ENCODE measurements at places on chromosomes 2 and 18.

DNA sequence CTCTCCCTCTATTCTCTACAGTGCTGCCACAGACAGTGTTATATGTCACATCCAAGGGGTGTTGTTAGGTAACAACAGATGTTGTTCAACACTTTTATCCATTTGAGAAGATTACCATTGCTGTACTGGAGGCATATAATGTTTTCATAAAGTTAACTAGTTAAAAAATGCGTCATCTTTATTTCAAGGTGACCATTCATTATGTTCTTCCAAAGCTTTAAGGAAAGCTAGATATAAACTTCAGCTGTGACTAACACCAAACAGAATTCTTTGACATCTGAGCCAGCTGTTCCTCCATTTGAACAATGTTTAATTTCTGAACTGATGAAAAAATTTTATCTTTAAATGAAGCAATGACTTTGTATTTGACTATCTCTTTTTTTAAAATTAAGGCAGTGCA lies 1099.6 kb upstream of the TMEFF2 start:
- no peak for DNase-seq

DNA sequence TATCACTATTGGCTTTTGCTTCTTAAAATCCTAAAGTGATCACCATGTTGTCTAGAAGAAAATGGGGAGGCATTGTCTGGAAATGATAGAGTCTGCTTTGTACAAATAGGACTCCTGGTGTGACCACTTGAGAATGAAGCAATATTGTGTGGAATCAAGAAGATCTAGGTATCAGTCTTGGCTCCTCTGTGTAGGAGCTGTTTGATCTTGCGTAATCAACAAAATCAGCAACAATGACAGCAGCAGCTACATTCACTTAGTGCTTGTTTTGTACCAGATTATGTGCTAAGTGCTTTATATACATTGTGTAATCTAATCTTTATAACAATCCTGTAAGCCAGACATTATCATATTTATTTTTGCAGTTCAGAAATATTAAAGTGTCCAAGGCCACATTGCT lies 17.8 kb downstream of the NCOA1 start:
- no peak for DNase-seq

- DNase-seq, result no peak
Measured at GRCh38 chr2:98347298-98348065, 1.2 kb downstream of the CNGA3 start.

- no peak for DNase-seq
Measured at GRCh38 chr2:169291517-169291916, 70.8 kb downstream of the LRP2 start.

DNA sequence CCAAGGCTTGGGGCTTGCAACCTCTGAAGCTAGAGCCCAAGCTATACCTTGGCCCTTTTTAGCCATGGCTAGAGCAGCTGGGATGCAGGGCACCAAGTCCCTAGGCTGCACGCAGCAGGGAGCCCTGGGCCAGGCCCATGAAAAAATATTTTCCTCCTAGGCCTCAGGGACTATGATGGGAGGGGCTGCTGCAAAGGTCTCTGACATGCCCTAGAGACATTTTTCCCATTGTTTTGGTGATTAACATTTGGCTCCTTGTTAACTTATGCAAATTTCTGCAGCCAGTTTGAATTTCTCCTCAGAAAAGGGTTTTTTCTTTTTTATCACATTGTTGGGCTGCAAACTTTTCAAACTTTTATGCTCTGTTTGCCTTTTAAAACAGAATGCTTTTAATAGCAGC lies 56.9 kb upstream of the LHCGR start:
- no peak for DNase-seq

GRCh38 chr18:9992300-9992972 lies 78.6 kb downstream of the VAPA start:
- DNase-seq, result no peak

DNA sequence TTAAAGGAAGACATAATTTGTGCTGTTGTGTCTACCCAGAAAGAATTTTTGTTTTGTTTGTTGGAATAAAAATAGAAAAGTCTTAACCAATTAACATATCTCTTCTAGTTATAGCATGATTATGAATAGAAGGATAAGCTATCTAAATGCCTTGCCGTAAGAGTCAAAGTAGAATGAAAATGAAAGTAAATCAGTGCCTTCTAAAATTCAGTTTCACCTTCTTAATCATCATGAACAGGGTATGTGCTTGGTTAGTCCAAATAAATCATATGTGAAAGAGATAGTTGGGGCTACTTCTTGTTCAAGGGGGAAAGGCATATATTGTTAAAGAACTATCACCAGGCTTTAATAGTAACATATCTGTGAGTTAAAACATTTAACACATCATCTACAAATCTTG lies 91.5 kb downstream of the GULP1 start:
- no peak for DNase-seq

GRCh38 chr2:85890522-85891176 lies 1.9 kb upstream of the ST3GAL5 start:
- DNase-seq, result no peak

GRCh38 chr2:161273038-161273760 lies 35.0 kb upstream of the PSMD14 start:
- no peak for DNase-seq

DNA sequence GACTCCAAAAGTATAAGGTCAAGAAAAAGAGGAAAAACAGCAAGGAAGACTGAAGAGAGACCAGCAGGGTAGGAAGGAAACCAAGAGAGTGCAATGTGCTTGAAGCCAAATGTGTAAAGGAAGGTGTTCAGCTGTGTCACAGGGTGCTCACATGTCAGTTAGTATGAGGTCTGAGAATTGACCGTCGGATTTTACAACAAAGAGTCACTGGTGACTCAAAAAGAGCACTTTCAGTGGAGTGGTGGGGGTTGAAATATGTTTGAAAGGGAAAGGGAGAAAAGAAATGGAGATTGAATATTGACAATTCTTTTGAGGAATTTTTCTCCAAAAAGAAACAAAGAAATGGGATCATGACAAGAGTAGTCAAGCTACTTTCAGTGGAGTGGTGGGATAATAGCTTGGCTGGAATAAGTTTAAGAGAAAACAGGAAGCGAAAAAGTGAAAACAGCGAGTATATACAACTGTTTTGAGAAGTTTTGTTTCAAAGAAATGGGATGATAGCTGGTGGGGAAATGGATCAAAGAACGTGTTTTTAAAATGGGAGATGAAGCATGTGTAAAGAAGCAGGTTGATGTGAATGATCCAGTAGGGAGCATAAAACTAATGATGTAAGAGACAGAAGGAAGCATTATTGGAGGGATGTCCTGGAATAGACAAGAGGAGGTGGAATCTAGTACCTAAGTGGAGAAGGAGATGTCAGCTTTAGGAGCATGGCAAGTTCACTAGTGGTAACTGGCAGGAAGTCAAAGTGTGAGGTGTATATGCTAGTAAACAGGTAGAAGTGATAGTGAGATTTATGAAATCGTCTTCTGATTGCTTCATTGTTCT lies 3.6 kb upstream of the TSPYL6 start:
- no peak for DNase-seq

- DNase-seq, result no peak
Measured at GRCh38 chr2:234493796-234494195, 3.1 kb downstream of the ARL4C start.

DNA sequence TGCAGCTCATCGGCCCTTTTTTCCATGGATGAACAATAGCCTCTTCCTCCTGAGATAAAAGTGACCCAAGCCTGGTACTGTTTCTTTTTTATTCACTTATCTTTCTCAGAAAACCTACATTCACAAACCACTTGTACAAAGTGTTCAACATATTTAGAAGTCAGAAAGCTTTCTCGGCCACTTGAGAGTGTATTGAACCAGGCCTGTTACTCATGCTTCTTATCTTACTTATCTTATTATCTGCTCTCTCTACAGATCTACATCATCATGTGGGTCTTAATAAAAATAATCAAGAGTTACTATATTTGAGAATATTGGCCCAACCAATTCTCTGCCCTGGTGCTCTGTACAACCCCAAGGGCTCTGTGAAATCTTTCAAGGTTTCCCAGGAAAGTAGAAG lies 242.1 kb downstream of the MREG start:
- DNase-seq, result no peak

DNA sequence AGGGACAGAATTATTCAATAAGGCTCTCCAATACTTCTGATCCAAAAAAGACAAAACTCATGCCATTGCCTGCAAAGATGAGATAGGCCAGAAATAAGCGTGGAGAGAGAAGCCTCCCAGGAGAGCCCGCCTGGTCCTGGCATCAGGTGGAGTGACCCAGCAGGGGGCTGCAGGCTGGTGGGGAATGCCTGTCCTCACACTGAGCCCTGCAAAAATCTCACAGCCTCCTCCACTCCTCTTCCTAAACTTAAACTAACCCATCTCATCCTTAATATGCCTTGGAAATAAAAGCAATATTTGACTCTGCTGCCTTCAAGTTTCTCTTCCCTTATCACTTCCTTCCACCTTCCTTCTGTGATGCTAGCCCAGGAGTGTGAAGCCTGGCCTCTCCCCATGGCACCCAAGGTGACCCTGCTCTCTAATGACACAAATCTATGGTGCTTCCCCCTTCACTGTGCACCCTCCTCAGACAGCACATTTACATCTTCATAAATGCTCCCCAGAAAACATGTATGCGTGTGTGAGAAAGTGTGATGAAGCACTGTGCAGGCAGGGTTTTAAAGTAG lies 218.4 kb downstream of the ANAPC1 start:
- DNase-seq, result no peak

DNA sequence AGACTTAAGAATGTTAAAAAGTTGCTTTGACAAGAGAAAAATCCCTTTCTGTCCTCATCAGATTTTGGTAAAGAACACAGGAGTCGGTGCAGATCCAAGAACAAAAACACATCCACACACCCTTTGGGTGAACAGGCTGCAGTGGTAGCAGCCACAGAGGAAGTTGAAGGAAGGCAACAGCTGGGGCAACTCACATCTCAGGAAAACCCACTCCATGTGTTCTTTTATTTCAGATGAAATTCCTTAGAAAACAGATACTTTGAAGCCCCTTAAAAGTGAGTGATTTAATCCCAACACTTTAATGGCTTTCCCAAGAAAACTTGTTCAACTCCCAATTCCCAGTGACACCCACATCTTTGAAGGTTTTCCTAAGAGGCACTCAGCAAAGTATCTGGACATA lies 271.3 kb downstream of the ICOS start:
- no peak for DNase-seq

- DNase-seq, result no peak
Measured at GRCh38 chr2:20691076-20691734, 24.3 kb downstream of the GDF7 start.

DNA sequence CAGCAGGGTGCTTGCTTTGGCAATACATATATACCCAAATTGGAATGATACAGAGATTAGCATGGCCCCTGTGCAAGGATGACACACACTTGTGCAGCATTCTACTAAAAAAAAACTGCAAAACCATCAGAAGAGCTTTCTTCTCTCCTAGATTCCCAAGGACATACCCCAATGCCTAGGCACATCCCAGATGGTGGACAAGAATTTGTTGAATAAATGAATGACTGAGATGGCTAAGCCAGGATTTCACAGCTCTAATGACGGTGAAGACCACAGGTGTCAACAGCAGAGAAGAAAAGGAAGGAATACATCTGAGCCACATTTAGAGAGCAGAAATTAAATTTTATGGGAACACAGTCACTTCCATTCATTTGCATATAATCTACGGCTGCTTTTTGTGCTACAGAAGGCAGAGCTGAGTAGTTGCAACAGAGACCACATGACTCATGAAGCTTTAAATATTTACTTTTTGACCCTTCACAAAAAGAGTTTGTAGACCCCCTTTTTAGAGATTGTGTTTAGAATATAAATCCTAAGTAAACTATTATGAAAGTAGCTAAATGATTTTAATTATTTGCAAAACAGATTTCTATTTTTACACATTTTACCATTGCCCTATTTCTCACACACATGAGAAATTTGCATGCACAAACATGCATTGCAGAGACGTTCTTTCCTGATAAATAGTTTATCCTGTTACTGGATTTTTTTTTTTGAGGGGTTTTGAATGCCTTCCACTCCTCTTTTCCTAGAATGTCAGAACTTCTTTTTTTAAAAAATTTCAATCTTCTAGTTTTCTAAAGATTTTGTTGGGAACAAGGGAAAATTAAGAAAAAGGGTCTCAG lies 119.0 kb downstream of the PMAIP1 start:
- DNase-seq, result no peak

GRCh38 chr2:159213296-159213695 lies 73.2 kb downstream of the WDSUB1 start:
- DNase-seq, result no peak

GRCh38 chr2:9018109-9018508 lies 14.6 kb upstream of the MBOAT2 start:
- DNase-seq, result no peak

- DNase-seq, result no peak
Measured at GRCh38 chr2:45902781-45903375, 251.4 kb downstream of the PRKCE start.

GRCh38 chr2:197615016-197615652 lies 60.3 kb downstream of the RFTN2 start:
- no peak for DNase-seq

- no peak for DNase-seq
Measured at GRCh38 chr2:174881678-174882077, 117.4 kb upstream of the CHRNA1 start.

DNA sequence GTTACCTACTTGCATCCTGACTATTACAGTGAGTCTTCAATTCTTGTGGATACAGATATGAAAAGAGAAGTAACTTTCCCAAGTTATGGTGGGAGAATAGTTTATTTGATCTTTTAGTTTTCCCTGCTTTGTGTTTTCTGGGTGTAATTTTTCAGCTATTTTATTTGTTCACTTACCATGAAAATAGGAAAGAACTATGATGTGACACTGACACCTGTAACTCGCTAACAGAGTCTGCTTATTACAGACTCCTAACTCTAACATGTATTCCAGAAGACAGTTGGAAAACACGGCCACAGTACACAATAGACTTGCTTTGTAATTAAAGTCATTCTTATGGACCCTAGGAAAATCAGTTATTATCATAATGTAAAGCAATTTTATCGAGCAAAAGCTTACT lies 323.2 kb downstream of the LRRTM1 start:
- no peak for DNase-seq

DNA sequence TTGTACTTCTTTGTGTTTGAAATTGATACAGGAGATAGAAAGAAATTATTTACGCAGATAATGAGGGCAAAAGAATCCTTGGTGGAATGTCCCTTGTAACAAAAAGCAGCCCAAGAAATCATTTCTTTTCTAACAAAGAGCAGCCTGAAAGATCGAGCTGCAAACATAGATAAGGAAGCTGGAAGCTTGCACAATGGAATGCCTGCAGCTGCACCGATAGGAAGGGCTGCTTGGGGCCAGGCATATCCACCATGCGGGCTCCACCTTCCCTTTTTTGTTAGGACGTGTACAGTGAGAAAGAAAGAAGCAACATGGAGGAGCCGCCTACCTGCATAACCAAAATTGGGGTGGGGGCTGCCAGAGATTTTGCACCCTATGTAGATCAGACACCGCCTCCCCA lies 568.7 kb downstream of the METTL4 start:
- DNase-seq, result no peak

- no peak for DNase-seq
Measured at GRCh38 chr2:127231130-127231865, 11.2 kb upstream of the CYP27C1 start.

- no peak for DNase-seq
Measured at GRCh38 chr18:52426462-52426861, 86.5 kb downstream of the DCC start.

DNA sequence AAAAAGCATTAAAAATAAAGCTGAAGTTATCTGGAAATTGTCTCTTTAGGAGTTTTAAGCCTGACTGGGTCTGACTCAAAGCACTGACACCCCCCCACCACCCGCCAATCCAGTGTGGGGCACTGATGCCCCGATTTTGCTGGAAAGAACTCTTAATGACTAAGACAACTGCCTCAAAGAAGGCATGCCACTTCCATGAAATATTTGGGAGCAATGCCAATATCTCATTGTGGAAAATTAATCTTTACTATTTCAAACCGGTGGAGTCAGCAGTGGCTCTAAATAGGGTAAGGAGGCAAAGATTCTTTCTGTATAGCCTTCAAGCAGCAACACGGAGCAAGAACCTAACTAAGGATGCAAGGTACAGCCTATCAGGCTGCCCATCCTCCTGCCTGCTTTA lies 4.5 kb downstream of the FKBP7 start:
- no peak for DNase-seq

Measured in activated CD8-positive, alpha-beta memory T cell treated with anti-CD3 and anti-CD28 coated beads for 1 hour (primary cell).